ENCODE measurements at places on chromosomes 7 and 10.

- DNase-seq: no peak
Measured at GRCh38 chr7:66238773-66239466, 33.8 kb downstream of the TPST1 start.

DNA sequence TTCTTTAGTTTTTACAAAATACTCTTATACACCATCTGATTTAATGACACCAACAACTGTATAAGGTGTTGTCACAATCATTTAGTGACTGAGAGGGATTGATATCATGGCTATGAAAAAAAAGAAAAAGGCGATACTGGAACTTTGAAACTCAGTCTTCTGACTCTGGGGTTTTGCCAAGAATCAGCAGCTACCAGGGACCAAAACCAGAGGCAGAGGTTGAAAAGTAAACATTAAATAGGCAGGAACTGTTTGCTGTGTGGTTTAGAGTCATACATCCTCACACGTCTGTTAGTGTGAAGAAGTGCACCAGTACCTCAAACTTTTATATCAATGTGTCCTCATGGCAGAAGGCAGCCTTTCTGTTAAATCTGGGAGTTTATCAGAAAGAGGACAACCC lies 19.9 kb upstream of the GGCT start:
- DNase-seq: no peak

- DNase-seq: peak; percentile 84
Measured at GRCh38 chr7:41573015-41573414, 129.9 kb downstream of the INHBA start.

- no peak for DNase-seq
Measured at GRCh38 chr10:85608706-85609105, 757.9 kb downstream of the GRID1 start.

GRCh38 chr7:87628780-87629569 lies 777 bp downstream of the RUNDC3B start:
- peak; percentile 13 for DNase-seq

Measured in endothelial cell of umbilical vein (primary cell).